ENCODE measurements at places on chromosomes 6 and 20.

- no peak for DNase-seq
These were observed 95.0 kb upstream of the MLN start for GRCh38 chr6:33898771-33899170.

- no peak for DNase-seq
These were observed 121.6 kb downstream of the ADGRB3 start for GRCh38 chr6:68756454-68757375.

- peak; percentile 42 for DNase-seq
These were observed 119.0 kb downstream of the RTN4IP1 start for GRCh38 chr6:106510090-106510970.

- no peak for DNase-seq
These were observed 25.9 kb upstream of the ROS1 start for GRCh38 chr6:117451671-117452070.

- no peak for DNase-seq
These were observed 10.2 kb upstream of the DEFB113 start for GRCh38 chr6:49979584-49979983.

GRCh38 chr6:150494241-150494640 lies 105.4 kb upstream of the PLEKHG1 start:
- no peak for DNase-seq

GRCh38 chr6:44049989-44050871 lies 77.0 kb downstream of the MRPL14 start:
- no peak for DNase-seq

DNA sequence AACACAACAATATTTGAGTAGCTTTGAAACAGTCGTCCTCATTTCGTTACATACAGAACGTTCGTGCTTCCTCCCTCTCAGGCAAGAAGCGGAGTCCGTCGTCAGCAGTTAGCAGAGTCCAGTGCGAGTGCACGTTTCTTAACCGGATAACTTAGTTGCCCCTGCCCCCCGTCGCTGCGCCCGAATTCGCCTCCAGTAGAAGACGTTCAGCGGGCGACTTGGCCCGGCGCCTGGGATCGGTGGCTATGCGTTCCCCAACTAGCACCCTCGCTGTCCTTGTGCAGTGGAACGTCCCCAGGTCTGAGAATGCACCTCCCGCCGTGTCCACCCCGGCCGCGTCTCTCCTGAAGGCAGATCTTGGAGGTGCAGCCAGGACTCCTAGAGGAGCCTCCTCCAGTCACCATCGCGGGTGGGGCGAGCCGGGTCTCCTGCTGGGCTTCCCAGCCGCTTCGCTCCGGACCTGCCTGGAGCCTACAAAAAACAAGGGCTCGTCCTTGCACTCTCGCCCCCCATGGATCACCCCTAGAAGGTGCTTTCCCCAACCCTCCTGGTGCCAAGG lies 910 bp upstream of the PCSK2 start:
- DNase-seq = no peak

DNA sequence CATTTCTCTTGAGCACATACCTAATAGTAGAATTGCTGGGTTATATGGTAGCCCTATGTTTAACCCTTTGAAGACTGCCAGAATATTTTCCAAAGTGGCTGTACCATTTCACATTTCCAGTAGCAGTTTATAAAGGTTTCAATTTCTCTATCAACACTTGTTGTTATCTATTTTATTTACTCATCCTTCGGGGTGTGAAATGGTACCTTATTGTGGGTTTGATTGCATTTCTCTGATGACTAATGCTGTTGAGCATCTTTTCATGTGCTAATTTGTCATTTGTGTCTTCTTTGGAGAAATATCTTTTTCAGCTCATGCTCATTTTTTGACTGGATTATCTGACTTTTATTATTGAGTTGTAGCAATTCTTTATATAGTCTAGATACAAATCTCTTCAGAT lies 5.4 kb downstream of the ENPP4 start:
- no peak for DNase-seq

DNA sequence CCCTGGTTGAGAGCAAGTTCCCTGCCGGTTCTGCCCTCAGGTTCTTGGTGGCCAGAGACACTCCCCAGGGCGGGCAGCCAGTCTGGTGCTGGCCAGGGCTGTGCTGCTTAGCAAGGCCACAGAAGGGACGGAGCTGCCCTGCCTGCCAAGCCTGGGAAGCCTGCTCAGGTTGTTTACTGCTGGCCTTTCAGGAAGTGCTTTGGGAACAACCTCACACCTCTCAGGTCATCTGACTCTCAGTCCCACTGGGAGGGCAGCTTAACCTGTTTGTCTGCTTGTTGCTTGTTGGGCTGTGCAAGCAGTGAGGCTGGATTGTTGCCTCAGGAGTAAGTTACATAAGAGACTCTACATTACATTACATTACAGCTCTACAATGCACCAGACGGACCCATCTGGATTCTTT lies 75.8 kb upstream of the AFDN start:
- DNase-seq = no peak

DNA sequence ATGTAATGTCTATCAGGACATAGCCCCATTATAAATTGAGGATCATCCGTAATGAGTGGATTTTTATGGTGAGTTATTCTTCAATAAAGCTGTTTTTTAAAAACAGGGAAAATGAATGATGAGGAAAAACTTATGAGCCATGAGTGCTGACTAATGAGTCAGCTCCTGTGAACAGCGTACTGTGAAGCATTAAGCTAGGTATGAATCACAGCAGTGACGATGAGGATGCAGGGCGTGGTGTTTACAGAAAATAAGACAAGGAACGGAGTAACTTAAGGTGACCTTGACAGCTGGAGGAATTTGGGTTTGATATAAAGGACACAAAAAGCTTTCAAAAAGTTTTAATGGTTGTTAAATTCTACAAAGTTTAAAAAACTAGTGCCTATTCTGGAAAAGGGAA lies 96.3 kb downstream of the FOXF2 start:
- DNase-seq = no peak

DNA sequence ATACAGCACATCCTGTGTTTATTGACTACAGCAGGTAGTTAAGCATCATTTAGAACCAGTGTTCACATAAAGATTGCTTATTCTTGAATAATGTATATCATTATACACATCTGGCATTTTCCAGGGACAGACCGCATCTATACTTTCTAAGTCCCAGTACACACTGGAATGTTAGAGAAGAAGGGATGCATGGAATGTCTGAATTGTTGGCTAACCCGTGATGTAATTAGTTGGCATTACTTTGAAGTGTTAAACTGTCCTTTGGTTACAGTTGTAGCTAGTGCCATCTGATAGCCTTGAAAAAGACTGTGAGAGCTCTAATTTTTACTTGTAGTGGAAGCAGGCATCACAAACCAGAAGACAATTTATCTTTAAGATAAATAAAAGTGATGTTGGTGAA lies 29.8 kb upstream of the MCHR2 start:
- DNase-seq = no peak

DNA sequence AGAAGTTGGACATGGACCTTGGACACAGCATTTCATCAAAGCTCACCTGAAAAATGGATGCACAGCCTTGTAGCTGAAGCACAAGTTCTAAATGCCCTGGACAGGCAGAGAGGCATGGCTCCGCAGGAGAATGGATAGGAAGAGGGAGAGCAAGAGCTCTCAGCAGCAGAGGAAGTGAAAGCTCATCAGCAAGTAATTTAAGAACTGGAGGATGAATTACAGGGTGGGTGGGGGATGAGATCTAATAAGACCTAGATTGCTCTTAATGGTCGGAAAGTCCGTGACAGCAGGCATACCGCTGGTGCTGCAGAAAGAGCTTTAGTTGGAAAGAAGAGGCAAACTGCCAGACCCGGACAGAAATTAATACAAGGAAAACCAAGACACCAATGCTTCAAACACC lies 37.3 kb upstream of the SAYSD1 start:
- DNase-seq = no peak

GRCh38 chr6:109894181-109894580 lies 83.9 kb upstream of the GPR6 start:
- no peak for DNase-seq

GRCh38 chr6:57423468-57423867 lies 106.0 kb downstream of the PRIM2 start:
- no peak for DNase-seq

GRCh38 chr20:39576771-39577170 lies 614.6 kb downstream of the DHX35 start:
- DNase-seq = no peak

DNA sequence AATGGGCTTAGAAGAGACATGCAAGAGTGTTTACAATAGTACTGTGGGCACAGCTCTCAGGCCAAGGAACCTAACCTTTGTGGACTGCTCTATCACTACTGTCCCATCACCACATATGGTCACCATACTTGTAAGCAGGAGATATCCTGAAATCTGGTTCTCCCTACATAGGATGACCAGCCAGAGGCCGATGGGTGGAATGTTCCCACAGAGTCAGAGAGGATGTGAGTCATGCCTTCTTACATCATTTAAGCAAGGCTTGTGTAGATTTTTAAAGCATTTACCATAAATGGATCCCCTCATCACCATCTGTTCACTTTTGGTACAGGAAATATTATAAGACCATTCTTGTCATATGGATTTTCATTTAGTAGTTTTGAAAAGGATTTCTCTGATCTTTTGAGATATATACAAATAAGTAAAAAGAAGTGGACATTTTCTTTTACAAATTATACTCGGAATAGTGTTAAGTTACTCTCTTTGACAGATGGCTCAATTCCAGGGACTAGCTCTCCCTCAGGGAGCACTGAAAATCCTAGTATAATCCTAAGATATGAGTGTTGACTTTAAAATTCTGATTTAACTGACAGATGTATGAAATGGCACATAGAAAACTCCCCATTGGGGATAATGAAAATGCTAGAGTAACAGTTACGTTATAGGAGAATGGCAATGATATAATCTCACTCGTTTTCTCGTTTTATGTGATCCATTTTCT lies 6.6 kb downstream of the HTR1B start:
- DNase-seq = no peak

DNA sequence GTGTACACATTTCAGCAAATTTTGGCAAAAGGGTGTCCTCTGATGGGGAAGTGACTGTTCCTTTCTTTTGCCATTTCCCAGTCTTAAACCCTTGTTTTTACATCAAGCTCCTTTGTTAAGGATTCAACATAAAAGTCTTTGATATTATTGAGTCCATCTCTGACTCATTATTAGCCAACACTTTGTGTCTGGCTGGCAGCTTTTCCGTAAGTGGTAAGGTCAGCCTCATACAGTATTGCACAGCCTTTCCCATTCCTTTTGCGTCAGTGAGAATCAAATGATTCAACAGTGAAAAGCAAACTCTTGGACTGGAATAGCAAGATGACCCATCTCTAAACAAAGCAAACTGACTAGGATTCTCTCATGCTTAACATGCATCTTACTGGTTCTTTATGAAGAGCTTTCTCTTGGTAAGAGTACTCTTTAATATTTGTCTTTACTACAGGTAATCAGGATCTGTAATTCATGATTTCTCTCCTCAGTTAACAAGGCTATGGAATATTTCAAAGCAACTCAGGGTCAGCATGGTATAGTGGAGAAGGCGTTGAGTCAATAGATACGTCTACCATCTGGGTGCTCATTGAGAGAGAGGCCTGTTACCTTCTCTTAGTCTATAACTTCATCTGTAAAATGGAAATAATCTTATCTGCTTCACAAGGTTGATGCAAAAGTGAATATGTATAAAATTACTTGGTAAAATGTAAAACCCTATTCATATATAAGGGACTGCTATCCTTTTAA lies 183.6 kb downstream of the PRL start:
- no peak for DNase-seq

GRCh38 chr6:148570456-148570855 lies 176.4 kb upstream of the UST start:
- no peak for DNase-seq

- DNase-seq = no peak
These were observed 9.5 kb upstream of the SMIM8 start for GRCh38 chr6:87312860-87313259.

Measured in activated CD8-positive, alpha-beta memory T cell treated with anti-CD3 and anti-CD28 coated beads for 1 hour (primary cell).